ENCODE measurements at places on chromosomes 7 and 10.

GRCh38 chr7:142385491-142386340, 127.9 kb upstream of the PRSS58 start:
- no peak for DNase-seq

GRCh38 chr10:114694752-114695151, 36.7 kb upstream of the ABLIM1 start:
- DNase-seq, result no peak

DNA sequence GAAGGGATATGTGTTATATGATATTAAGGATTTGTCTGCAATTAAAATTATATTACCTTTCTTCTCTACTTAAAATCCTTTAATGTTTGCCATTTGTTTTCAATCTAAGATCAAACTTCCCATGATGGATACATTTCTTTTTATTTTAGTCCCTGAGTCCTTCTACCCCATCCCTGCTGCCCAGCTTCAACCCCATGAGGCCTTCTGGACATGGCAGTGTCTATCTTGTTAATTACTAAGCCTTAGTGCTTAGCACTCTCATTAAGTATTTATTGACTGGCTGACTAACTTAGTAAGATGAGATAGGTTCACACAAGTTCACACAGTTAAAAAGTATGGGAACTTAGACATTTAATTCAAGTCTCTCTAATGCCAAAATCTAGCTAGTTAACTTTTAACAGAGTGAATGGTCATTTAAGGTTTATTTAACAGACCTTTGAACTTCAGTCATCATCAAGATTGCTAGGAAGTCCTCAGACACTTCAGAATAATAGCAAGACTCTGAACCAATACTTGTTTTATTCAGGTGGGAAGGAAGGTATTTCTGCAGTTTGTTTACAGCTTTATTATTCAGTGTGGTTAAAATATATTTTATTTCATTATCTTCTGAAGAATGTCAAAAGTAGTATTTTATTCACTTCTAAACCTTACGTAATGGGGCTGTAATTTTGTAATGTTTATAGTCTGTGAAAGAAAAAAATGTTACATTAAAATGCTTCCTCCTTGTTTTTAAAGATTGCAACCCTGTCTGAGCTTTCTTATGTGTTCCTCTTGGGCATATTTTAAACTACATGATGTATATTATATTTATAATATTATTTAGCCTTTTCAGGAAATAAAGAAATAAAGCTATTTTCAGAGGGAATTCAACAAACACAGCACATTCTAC, 848.9 kb downstream of the REEP3 start:
- no peak for DNase-seq

DNA sequence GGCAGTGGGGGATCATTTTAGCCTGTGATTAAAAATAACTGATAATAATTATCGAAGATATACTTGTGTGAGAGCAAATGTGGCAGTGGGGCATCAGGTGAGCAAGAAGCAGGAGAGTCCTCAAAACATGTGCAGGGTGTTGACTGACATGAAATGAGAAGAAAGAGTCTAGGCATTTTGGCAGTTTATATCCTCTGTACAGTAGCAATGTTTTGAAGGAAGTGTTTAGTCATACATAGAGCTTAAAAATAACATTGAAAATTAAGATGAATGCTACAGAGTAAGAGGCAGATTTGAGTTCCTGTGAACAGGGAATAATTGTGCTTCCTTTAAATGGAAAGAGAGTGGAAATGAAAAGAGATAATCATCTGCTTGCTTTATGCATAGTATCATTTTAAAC, 47.4 kb downstream of the VPS50 start:
- no peak for DNase-seq

GRCh38 chr7:149310113-149310836, 48.3 kb downstream of the ZNF783 start:
- no peak for DNase-seq

DNA sequence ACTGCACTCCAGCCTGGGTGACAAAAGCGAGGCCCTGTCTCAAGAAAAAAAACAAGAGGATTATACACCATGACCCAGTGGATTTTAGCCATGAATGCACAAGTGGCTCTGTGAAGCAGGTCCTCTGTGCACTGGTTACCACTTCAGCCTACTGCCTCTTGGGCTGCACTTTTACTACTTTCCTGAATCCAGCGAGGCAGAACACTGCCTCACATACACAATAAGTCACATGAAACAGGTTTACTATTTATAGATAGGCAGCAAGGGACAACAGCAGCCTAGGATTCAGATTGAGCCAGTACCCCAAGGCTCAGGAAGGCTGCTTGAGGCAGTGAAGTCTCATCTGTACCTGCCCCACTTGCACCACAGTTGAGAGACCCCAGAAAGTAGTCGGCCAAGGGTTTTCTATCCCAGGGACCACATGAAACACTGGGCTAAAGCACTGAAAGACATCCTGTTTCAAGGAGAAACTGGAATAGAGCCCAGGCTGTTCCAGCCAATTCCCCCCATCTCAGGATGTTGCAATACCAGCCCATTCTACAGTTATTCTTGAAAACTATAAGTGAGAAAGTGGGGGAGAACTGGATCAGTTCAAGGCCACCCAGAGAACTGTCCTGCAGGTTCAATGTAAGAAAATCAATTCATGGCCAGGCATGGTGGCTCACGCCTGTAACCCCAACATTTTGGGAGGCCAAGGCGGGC, 10.3 kb upstream of the OGDH start:
- DNase-seq, result no peak

- DNase-seq, result no peak
Observed at GRCh38 chr7:16261100-16261499, 160.2 kb downstream of the CRPPA start.

DNA sequence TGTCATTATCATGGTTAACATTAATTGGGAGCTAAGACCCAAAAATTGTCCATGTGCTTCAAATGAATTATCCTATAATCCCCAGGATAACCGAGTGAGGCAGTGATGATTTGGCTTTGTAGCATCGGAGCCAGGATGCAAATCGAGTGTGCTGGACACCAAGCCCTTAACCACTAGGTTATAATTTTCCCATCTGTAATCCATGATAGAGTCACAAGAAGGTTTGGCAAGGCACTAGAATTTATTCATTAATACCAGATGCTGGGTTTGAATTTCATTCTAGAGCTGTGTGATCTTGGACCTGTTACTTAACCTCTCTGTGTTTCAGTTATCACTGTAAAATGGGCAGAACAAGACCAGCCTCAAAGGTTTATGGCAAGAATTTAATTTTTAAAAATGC, 21.0 kb upstream of the ITGB1 start:
- DNase-seq, result no peak

DNA sequence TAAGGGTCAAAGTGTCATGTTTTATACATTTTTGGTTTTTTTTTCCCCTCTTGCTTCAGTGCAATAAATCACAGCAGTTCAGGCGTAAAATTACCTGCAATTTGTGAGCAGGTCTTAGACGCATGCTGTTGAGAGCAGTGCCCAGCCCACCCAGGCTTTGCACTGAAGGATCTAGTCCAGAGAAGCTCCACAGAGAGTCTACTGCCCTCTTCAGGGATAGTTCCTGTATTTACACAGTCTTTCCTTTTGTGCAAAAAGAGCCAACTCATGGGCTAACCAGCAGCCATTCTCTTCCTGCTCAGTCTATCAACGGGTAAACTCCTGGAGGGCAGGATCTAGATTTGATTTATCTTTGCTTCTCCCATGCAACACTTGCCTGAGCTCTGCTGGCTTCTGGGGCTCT, 82.2 kb upstream of the NAMPT start:
- DNase-seq, result no peak

GRCh38 chr10:71797533-71798307, 24.4 kb upstream of the VSIR start:
- no peak for DNase-seq

DNA sequence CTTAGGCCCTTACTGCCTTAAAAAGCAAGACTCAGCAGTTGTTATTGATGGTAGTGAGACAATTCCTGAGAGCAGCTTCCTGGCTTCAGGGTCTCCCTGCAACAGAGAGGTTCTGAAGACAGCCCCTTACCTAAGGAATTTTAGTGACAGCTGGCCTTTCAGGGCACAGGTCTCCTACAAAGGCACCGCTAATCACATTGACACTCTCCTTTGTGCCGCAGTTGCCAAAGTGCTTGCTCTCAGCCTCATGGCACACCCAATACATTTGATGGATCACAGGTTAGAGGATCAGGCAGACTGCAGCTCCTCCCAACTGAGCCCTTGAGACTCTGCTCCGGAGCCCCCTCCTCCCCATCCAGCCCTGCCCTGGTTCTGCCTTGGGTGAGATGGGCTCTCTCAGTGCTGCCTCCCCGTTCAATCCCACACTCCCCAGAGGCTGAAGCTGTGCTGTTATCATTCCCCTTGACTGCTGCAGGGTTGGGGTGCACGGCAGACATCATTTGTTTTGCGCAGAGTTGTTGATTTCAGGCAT, 198.2 kb downstream of the EMX2 start:
- no peak for DNase-seq

DNA sequence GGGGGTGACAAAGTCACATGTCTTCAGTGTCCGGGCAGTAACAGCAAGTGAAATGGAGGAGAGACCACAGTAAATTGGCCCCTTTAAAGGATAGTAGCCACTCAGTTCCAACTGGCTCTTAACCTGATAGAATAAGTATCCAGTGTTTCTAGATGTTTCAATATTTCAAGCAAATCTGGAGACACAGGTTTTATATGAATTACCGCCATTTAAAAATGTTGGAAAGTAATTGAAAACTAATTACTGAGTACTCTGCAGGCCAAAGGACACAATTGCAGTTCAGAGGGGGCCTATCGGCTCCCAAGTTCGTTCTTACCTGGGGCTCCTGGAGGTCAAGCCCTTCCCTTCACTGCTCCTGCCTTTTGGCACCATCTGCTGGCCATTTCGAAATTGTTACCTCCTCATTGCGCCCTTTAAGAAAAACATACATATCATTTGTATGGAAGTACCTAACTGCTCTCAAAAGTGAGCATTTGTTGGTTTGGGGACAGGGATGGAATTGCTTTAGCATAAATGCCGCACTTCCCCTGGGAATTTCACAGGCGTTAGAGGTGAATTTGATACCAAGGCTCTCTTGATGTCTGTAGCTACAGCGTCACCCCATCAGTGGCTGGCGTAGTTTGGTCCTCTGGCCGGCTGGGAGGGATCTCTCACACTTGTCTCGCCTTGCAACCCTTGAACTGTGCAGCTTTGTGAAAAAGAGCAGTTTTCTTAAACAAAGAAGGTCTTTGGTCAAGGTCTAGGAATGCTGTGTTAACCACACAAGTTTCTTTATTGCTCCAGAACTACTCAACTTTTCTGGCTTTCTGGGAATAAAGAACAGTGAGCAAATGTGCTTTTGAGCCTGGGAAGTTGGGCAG, 220.0 kb downstream of the ARHGAP21 start:
- no peak for DNase-seq

GRCh38 chr10:132912713-132913558, 29.4 kb downstream of the CFAP46 start:
- no peak for DNase-seq

- DNase-seq, result no peak
Observed at GRCh38 chr7:73891178-73891885, 30.4 kb downstream of the TMEM270 start.

DNA sequence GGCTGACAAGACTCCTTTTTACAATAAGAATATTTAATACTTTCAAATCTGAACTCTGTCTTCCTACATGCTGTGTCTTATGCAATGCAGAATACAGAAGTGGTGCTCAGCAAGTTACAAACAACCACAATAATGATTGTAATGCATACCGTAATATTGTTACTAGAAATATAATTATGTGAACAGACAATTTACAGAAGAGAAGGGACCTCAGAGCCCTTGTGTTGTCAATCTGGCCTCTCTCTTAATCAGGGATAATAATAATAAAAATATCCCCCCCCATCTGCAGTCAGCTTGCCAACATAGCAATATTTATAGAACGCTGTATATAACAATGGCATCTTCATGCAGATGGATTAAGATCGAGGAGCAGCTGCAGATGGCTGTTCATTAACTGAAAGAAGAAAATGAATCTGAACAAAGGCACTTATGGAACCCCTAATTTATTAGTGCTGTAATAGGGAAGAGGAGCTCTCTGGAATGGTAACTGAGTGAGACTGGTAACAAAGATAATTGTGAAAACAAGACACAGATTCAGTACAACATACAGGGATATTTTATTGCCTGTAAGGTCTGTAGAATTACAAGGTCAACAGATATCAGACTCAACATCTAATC, 106.3 kb downstream of the TMEM26 start:
- DNase-seq, result no peak

DNA sequence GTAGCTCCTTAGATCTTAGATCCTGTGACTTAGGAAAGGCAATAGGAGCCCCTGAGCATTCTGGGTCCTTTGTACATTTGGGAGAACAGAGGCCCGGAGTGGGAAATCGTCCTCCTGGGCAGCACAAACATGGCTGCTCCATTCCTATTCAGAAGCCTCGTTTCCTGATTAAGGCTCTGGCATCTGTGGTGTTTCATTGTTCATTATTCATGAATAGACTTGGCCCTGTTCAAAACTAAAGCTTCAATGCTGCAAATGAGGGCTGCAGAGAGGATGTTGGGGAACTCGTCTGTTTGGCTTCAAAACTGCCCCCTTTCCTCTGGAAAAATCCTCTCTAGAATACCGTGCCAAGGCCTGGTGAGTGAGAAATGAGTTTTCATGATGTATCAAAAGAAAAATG, 3.4 kb upstream of the HTRA1 start:
- DNase-seq, result no peak

- no peak for DNase-seq
Observed at GRCh38 chr10:21150166-21150565, 253.1 kb upstream of the NEBL start.

GRCh38 chr10:25177754-25178135, 2.9 kb downstream of the GPR158 start:
- DNase-seq, result no peak

- DNase-seq, result no peak
Observed at GRCh38 chr7:116500078-116500853, 728 bp downstream of the CAV2 start.

GRCh38 chr10:44101082-44101481, 283.8 kb downstream of the CXCL12 start:
- no peak for DNase-seq

- no peak for DNase-seq
Observed at GRCh38 chr7:88218836-88219605, 817 bp downstream of the SRI start.

DNA sequence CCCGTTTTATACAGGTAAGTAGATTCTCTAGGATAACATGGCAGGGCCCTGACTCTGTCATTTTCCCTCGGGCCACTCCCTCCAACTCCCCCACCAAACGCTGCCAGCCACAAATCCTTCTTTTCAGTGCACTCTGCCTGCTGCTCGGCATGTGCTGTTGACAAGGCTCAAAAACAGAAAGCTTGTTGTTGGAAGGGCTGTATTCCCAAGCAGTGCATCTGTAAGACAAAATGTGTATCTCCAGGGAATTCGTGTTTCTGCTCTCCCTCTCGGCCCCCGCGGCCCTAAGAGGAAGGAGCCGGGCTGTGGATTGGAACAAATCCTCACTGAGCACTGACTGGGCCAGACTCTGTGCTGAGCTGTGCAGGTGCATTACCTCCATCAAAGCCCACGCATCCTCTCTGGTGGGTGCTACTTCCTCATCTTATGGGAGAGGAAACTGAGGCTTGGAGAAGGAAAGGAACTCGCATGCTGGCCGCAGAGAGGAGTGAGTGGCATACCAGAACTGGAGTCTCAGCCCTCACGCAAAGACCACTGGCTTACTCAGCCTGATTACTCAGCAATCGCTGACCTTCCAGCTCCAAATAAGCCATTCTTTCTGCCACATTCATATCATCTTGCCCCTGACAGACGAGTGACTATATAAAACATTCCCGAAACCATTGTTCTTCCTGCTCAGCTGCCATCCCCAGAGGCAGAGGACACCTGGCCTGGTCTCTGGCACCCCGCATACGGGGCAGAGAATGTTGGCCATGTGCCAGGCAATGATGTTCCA, 33.5 kb upstream of the ENO4 start:
- no peak for DNase-seq

- DNase-seq, result no peak
Observed at GRCh38 chr10:6657196-6657595, 77.1 kb upstream of the PRKCQ start.

GRCh38 chr7:101564778-101565211, 64.3 kb downstream of the MYL10 start:
- no peak for DNase-seq

Measured in T-helper 22 cell (primary cell).